ENCODE measurements at places on chromosomes 4 and X.

- no peak for DNase-seq
Observed at GRCh38 chr4:110982486-110982885, 359.6 kb upstream of the PITX2 start.

GRCh38 chrX:130878350-130879341 is 24.4 kb downstream of the ENOX2 start:
- DNase-seq = no peak

- DNase-seq = no peak
Observed at GRCh38 chr4:85767649-85768048, 292.7 kb downstream of the ARHGAP24 start.

DNA sequence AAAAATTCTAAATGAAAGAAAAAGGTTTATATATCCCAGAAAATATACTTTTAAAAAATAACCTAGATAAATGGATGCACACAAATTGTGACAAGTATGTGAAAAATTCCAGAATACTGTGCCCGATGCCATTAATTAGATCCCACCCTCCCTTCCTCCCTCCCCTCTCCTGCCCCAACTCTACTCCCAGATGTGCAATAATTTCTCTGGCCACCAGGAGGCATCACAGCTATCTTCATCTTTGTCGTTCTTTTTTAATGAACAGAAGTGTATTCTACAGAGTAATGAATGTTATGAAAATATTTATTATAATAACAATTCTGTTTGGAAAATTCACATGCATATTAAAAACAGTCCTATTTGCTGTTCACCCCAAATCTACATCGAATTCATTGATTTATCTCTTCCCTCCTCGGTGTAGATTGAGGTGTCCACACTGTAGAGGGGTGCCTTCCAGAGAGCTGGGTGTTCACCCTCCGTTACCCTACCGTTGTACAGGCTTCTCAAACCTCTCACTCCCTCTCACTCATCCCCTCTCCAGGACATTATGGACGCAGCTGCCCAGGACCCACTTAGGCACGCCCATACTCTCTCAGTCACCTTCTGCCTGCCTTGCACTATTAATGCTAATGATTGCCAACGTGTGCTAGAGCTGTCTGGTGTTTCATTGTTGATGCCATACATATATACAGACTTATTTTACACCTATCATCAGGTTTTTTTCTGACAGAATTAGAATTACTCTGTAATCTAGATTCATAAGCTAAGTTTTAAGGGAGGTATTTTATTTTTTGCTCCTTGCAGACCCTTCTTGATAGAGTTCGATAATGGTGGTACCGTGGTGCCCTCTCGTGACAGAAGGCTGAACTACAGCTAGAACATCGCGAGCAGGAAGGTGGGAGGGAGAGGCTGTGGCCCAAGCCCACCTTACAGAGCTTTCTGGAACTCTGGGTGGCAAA is 14.1 kb downstream of the RAB40AL start:
- peak; percentile 23 for DNase-seq

- peak; percentile 91 for DNase-seq
Observed at GRCh38 chrX:24150051-24150790, 692 bp downstream of the ZFX start.
